ENCODE measurements at places on chromosomes 11 and 22.
A peak's percentile ranks its signal among the peaks of the same experiment; 100 is the strongest.

DNA sequence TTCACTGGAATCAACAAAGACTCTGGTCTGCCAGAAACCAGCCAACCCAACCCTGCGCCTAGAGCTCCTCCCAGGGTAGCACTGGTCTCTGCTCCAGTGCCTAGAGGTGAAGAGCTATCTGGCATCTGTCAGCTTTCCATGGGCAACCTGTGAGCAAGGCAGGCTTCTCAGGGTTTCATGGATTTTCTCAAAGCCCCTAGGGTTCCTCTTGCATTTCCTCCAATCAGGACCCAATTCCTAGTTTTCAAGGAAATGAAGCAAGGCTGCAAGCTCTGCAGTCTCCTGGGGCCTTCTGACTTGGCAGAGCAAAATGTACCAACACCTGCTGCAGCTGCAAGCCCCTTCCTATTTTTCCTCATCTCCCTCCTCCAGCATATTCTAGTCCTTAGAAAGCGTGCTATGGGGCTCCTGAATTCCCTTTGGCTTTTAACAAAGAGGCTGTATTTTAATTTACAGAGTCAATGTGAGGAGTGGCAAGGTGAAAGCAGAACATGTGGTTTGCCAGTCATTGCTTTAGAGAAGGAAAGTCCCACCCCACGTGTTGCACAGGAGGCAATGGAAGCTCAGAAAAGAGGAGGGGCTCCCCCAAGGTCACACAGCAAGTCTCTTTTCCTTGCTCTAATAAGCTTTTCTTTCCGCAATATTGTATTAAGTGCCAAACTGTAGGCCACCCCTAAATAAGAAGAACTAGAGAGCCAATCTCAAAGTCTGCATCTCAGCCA lies 33.0 kb upstream of the RIC3 start:
- DNase-seq = peak; percentile 67

- DNase-seq = no peak
Measured at GRCh38 chr11:77211594-77212251, 83.7 kb downstream of the MYO7A start.

DNA sequence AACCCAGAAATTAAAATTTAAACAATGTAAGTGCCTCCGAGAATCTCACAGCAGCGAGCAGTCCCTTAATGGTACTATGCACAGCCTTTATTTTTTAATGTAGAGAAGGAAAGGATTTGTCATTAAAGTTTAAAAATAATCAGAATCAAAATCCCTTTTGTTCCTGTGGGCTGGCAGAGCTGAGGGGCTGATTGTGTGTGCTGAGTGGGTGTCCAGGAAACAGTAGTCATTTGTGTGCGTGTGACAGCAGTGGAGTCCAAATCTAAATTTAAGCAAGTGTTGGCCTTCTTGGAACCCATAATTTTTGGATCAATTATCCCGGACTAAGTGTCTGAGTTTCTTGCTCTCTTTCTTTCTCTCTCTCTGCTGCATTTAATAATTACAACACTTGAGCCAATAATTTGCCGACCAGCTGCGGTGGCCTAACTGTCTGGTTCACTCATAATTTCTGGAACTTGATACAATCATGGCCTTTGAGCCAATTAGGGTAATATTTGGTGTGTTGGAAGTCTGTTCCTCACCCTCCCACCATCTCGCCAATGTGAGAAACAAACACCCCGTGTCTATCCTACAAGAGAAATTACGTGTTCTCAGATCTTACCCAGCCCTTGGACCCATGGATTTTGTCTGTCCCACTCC lies 528.0 kb downstream of the SOX6 start:
- DNase-seq = no peak

DNA sequence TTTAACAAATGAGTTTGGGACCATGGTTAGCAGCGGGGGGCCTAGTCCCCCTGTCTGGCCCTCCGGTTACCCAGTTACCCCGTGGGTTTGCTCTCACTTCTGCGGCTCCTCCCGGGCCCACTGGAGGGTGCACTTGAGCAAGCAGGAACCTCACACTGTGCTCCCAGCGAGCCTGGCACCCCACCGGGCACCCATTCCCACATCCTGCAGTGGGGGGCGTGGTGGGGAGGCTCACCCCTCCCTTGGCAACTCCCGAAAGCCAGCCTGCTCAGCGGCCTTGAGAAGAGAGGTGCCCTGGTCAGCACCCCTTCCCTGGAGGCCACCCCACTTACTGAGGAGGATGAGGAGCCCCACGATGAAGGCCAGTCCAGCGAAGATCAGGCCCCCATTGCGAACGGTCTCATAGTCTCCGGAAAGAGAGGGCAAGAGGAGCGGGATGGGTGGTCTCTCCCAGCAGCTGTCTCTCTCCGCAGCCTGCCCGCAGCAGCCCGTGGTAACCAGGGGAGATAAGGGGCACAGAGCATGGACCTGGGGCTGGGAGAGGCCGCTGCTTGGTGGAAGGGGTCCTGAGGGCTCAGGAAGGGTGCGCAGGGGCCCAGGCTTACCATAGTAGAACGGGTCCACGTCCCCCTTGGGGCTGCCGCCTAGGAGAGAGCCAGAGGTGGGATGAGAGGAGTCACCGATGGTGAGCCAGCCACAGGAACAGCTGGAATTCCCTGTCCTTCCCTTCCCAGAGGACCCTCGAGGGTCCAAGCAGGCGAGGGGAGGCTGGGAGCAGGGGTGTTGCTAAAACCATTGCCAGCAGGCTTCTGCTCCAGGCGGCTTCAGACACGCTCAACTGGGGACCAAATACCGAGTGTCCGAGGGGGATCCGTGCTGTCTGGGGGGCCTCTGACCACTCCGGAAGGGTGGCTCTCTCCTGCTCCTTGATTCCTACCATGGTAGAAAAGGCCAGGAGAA lies 2.2 kb downstream of the FXYD2 start:
- DNase-seq = no peak

GRCh38 chr22:23767673-23768548 lies at the start of gene CHCHD10:
Gene CHCHD10, minus strand, starts transcription at chr22:23767972. Its CDS starts 98 bp downstream, at chr22:23767874.
- DNase-seq = peak; percentile 76

- no peak for DNase-seq
Measured at GRCh38 chr22:42427167-42427566, 5.0 kb downstream of the NFAM1 start.

GRCh38 chr11:82462608-82463242 lies 270.9 kb downstream of the FAM181B start:
- no peak for DNase-seq

DNA sequence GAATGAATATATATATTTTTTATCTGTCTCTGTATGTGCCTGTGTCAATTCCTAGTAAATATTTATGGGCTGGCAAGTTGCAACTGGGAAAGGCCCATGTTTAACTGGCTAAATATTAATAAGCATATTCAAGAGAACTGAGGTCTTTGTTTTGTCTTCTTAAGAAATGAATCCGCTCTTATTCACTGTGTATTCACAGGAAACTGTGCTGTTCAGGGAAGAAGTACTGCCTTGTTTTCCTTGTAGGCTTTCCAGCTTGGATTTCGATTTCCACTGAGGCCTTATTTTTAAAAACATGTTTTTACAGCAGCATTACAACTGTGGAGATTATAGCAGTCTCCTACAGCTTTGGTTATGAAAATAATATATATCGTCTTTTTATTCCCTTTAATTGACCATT lies 64.7 kb downstream of the LDLRAD3 start:
- DNase-seq = no peak

Data from CD14-positive monocyte (primary cell).